ENCODE measurements at places on chromosomes 11 and 22.

DNA sequence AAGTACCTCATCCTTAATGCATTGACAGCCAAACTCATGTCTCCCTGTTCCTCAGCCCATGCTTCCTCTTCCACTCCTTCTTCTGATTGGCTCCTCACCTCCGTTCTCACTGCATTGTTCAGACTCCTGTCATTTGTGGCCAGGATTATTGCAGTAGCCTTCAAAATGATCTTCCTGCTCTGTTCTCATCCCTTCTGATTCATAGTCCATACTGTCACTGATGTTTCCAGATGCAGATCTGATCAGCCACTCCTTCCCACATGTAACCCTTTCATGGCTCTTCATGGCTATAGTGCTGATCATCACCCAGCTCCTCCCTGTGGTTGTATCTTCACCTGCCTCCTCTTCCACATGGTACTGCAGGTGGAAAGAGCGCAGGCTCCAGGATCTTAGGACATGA lies 71.7 kb downstream of the DEPDC5 start:
- no peaks in the 10 kb centered on the region for H3K27me3 ChIP-seq
- no peak overlapping the region for H3K27ac ChIP-seq
- H3K4me1 ChIP-seq = peaks cover 21% of the 10 kb centered on the region
- no peak for DNase-seq
- peaks cover 37% of the 10 kb centered on the region for H3K36me3 ChIP-seq
- H3K4me3 ChIP-seq = no peak overlapping the region

- peak; percentile 5 for DNase-seq
- no peaks in the 10 kb centered on the region for H3K36me3 ChIP-seq
- H3K27ac ChIP-seq = no peak overlapping the region
- peaks cover 9% of the 10 kb centered on the region for H3K4me1 ChIP-seq
Measured at GRCh38 chr22:35761037-35761436, 43.4 kb downstream of the APOL5 start.

GRCh38 chr11:71179877-71180605 lies 72.3 kb downstream of the SHANK2 start:
- H3K27me3 ChIP-seq = peaks cover 20% of the 10 kb centered on the region
- no peaks in the 10 kb centered on the region for H3K4me1 ChIP-seq
- no peak overlapping the region for H3K4me3 ChIP-seq
- H3K27ac ChIP-seq = no peak overlapping the region
- no peak for DNase-seq
- no peaks in the 10 kb centered on the region for H3K36me3 ChIP-seq

GRCh38 chr22:28716686-28717085 lies 24.9 kb downstream of the CHEK2 start:
- H3K4me3 ChIP-seq = no peak overlapping the region
- DNase-seq = no peak
- no peaks in the 10 kb centered on the region for H3K27me3 ChIP-seq
- H3K36me3 ChIP-seq = peaks cover 6% of the 10 kb centered on the region
- no peak overlapping the region for H3K27ac ChIP-seq

- H3K4me1 ChIP-seq = no peaks in the 10 kb centered on the region
- DNase-seq = no peak
- no peaks in the 10 kb centered on the region for H3K27me3 ChIP-seq
- no peak overlapping the region for H3K4me3 ChIP-seq
Measured at GRCh38 chr11:86427441-86427840, 52.8 kb downstream of the CCDC81 start.

DNA sequence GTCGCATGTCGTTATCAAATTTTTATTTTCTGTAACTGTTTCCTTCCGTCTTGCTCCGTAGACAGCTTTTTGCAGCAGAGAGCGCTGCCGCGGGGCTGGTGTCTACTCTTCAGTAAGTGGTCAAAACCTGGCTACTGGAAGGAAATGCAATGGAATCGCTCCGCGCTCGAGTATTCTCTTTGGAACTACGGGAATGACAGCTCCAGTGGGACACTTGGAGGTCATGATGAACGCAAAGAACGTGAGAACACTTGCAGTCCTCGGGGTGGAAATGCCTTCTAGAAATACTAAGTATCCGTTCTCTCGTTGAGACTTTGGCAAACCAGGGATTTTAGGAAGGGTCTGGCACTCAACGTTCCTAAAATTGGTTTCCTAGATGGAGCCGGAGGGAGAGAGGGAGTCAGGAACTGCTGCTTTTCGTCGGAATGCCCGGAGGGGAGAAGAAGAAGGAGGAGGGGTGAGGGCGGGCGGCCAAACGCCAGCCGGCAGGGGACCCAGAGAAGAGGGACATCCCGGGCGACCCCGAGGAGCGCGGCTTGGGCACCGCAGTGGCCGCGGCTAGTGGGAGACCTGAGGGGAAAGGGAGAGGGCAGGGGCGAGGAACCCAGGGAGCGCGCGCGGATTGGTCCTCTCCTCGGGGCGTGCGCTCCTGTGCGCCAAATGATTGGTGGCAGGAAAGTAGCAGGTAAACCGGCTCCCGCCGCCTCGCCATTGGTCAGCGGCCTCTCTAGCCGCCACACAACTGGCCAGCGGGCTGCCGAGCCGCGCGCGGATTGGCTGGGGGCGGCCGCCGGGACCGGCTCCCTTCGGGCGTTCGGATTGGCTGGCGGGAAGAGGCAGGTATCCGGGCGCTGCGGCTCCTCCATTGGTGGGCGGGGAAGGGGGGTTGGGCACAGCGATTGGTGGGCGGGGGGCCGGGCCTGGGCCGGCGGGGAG lies 490 bp upstream of the BMAL1 start:
- peak; percentile 95 for DNase-seq
- peaks cover 43% of the 10 kb centered on the region for H3K4me1 ChIP-seq
- H3K4me3 ChIP-seq = peak overlapping the region; percentile 93
- H3K27me3 ChIP-seq = peaks cover 6% of the 10 kb centered on the region

DNA sequence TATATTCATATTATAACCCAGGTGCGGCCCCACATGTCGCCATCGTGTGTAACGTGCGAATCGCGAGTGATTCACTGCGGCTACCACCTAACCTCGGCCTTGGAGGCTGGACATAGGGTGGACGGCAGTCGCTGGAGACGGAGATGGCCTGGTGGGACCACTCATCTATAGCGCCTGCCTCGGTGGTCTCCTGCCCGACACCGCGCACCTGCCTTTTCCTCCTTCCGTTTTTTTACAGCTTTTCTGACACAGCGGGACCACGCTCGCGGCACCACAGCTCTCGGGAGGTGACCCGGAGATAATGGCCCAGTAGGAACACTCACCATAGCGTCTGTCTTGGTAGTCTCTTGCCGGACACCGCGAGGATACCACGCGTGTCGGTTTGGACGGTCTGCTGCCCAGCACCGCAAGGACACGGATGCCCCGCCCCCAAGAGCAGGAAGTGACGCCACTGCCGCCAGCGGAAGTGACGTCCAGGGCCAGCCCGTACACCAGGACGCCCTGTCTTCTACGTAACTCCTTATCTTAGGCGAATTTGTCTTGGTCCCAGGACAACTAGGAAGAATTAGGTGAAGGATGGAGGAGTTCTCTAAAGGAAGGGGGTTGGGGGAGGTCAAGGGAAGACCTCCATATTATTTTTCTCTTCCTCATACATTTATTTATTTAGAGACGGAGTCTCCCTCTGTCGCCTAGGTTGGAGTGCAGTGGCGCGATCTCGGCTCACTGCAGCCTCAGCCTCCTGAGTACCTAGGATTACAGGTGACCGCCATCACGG lies 6.4 kb downstream of the SNU13 start:
- H3K4me3 ChIP-seq = peak overlapping the region; percentile 100
- no peaks in the 10 kb centered on the region for H3K27me3 ChIP-seq
- peaks cover 37% of the 10 kb centered on the region for H3K36me3 ChIP-seq
- DNase-seq = peak; percentile 88
- peaks cover 31% of the 10 kb centered on the region for H3K4me1 ChIP-seq

GRCh38 chr11:70836071-70836470 lies 416.3 kb downstream of the SHANK2 start:
- H3K27ac ChIP-seq = no peak overlapping the region
- H3K4me3 ChIP-seq = no peak overlapping the region
- H3K36me3 ChIP-seq = no peaks in the 10 kb centered on the region
- H3K4me1 ChIP-seq = no peaks in the 10 kb centered on the region
- DNase-seq = no peak
- no peaks in the 10 kb centered on the region for H3K27me3 ChIP-seq

- no peaks in the 10 kb centered on the region for H3K27me3 ChIP-seq
- peak; percentile 27 for DNase-seq
- no peak overlapping the region for H3K4me3 ChIP-seq
- H3K4me1 ChIP-seq = peaks cover 11% of the 10 kb centered on the region
Measured at GRCh38 chr11:62372871-62373270, 35.6 kb downstream of the ASRGL1 start.

DNA sequence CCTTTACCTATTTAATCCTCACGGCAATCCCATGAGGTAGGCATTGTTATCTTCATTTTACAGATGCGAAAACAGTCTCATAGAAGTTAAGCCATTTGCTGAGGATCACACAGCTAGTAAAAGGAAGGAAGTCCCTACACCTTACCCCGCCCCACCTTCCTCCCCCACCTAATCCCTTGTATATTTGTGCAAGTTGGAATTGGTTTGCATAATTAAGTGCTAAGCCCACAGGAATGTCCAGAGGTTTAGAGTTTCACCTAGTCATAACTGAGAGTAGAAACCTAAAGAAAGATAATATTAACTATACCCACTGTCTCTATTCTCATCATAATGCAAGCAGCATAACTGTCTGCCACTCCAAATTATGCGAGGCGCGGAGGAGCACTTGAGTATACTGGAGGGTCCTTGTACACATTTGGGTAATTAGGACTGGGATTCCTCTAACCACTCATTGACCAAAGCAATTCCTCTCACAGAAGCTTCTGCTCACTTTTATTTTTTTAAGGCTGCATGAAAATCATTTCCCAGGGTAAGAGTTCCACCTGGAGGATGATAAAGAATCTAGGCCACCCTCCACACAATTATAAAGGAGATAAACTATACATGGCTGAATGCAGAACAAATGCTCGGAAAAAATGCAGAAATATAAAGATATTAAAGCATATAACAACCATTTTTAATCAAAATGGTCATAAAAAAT lies 199.9 kb downstream of the FAM181B start:
- H3K27me3 ChIP-seq = no peaks in the 10 kb centered on the region
- H3K4me3 ChIP-seq = no peak overlapping the region
- no peak overlapping the region for H3K27ac ChIP-seq
- no peaks in the 10 kb centered on the region for H3K36me3 ChIP-seq
- DNase-seq = no peak

DNA sequence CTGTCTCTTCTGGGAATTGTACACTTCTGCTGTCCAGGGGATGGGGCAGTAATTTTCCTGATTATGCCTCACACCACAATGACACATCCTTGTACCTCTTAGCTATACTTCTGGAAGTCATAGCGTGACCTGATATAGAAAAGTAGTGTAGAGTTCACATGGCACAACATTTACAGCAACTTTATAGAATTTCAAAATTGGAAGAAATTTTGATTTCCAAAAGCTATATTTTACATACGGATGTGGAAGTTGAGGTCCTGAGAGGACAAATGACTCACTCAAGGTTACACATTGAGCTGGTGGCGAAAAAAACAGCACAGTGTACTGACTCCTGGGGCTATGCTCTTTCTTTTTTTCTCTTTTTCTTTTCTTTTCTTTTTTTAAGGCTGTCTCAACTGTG lies 6.3 kb upstream of the CYP2R1 start:
- H3K36me3 ChIP-seq = no peaks in the 10 kb centered on the region
- peaks cover 25% of the 10 kb centered on the region for H3K4me1 ChIP-seq
- DNase-seq = no peak
- no peak overlapping the region for H3K4me3 ChIP-seq
- no peaks in the 10 kb centered on the region for H3K27me3 ChIP-seq
- H3K27ac ChIP-seq = no peak overlapping the region

DNA sequence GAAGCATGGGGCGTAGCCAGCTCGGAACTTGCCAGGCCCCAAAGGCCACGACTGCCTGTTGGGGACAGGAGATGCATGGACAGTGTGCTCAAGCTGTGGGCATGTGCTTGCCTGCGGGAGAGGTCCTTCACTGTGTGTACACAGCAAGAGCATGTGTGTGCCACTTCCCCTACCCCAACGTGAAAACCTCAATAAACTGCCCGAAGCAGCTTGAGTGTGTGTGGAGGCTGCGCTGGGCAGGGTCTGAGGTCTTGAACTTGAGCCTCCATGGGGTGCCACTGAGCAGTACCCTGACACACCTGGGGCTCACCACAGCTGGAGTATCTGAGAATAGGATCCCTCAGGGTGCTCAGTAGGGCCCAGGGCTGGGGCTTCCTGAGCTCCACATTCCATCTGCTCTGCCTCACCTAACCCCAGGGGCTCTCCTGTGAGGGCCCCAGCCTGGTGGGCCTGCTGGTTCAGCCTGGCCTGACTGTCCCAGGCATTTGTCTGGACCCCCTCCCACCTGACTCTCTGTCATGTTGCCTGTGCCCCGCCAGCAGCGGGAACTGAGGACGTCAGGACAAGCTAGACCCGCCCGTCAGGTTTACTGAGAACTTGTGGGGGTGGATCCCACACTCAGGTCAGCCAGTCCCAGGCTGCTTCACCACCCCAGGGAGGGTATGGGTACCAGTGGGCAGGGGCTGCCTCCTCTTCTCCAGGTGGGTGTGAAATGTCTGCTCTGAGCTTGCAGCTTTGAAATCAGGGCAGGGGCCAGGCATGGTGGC lies 3.2 kb downstream of the RASSF7 start:
- H3K36me3 ChIP-seq = peaks cover 23% of the 10 kb centered on the region
- H3K4me3 ChIP-seq = no peak overlapping the region
- H3K4me1 ChIP-seq = peaks cover 9% of the 10 kb centered on the region
- H3K27ac ChIP-seq = no peak overlapping the region
- H3K27me3 ChIP-seq = no peaks in the 10 kb centered on the region
- DNase-seq = no peak

- H3K4me3 ChIP-seq = no peak overlapping the region
- peaks cover 7% of the 10 kb centered on the region for H3K36me3 ChIP-seq
- peaks cover 9% of the 10 kb centered on the region for H3K4me1 ChIP-seq
- DNase-seq = no peak
- H3K27ac ChIP-seq = peak overlapping the region; percentile 72
- no peaks in the 10 kb centered on the region for H3K27me3 ChIP-seq
Measured at GRCh38 chr11:72727521-72727920, 24.7 kb downstream of the ARAP1 start.

- H3K27ac ChIP-seq = no peak overlapping the region
- H3K36me3 ChIP-seq = no peaks in the 10 kb centered on the region
- no peaks in the 10 kb centered on the region for H3K27me3 ChIP-seq
- no peaks in the 10 kb centered on the region for H3K4me1 ChIP-seq
- DNase-seq = peak; percentile 79
Measured at GRCh38 chr11:68297812-68298658, 14.4 kb upstream of the LRP5 start.

GRCh38 chr11:76997512-76997911 lies 36.7 kb upstream of the B3GNT6 start:
- no peaks in the 10 kb centered on the region for H3K4me1 ChIP-seq
- no peak overlapping the region for H3K27ac ChIP-seq
- H3K36me3 ChIP-seq = no peaks in the 10 kb centered on the region
- DNase-seq = no peak
- H3K27me3 ChIP-seq = no peaks in the 10 kb centered on the region
- no peak overlapping the region for H3K4me3 ChIP-seq

GRCh38 chr11:102467853-102468580 lies 15.5 kb upstream of the TMEM123 start:
- no peaks in the 10 kb centered on the region for H3K36me3 ChIP-seq
- peaks cover 78% of the 10 kb centered on the region for H3K4me1 ChIP-seq
- H3K4me3 ChIP-seq = peak overlapping the region; percentile 1
- H3K27ac ChIP-seq = peak overlapping the region; percentile 31

- no peak overlapping the region for H3K4me3 ChIP-seq
- H3K27me3 ChIP-seq = peaks cover 24% of the 10 kb centered on the region
- H3K4me1 ChIP-seq = no peaks in the 10 kb centered on the region
- no peak overlapping the region for H3K27ac ChIP-seq
Measured at GRCh38 chr11:93113824-93114223, 84.0 kb downstream of the SLC36A4 start.

Measured in activated CD8-positive, alpha-beta T cell treated with anti-CD3 and anti-CD28 coated beads for 36 hours (primary cell).